ENCODE measurements at places on chromosomes 12 and 14.

DNA sequence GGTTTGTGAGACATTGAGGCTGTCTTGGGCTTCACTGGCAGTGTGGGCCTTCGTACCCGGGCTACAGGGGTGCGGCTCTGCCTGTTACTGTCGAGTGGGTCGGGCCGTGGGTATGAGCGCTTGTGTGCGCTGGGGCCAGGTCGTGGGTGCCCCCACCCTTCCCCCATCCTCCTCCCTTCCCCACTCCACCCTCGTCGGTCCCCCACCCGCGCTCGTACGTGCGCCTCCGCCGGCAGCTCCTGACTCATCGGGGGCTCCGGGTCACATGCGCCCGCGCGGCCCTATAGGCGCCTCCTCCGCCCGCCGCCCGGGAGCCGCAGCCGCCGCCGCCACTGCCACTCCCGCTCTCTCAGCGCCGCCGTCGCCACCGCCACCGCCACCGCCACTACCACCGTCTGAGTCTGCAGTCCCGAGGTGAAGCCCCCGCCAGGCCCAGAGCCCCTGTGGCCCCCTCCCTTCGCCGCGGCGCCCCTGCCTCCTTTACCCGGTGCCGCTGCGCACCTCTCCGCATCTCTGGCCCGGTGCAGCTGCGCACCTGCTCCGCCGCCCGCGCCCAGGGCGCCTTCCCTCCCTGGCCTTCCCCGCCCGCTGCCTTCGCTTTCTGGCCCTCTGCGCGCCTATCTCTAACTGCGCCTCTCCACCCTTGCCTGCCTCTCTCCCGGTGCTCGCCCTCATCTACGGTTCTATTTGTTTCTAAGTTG, at the start of gene ENO2:
TSS of gene ENO2 (plus strand) at position 335 of the 701 bp plus-strand sequence. CDS start 1,253 bp downstream, outside the sequence.
- peak; percentile 80 for DNase-seq

DNA sequence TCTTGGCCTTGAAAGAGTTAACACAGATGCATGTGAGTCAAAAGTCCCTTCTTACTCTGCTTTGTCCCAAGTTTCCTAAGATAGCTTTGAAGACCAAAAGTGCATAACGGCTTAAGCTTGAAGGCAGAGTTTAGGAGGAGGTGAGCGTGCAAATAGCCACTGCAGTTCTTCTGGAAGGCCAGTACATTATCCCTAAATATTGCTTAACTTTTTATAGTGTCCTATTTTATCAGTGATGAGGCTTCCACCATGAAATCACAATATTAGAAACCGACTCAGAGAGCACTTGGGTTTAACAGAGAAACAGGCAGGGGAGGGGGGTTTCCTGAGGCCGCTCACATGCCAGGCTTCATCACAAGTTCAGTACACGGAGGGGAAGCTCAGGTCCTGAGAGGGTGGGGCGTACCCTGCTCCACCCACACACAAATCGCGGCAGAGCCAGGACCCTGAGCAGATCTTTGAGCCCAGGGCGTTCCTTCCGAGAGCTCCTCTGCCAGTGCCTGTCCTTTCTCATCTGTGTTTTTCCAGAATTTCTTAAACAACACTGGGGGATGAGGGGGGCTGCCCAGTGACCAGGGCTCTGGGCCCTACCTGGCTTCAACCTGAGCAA, 26.8 kb upstream of the BDKRB2 start:
- DNase-seq: no peak

- DNase-seq: no peak
These were observed 372.2 kb downstream of the EGLN3 start for GRCh38 chr14:33578461-33579216.

- no peak for DNase-seq
These were observed 30.4 kb downstream of the CDC42BPB start for GRCh38 chr14:103026988-103027387.

DNA sequence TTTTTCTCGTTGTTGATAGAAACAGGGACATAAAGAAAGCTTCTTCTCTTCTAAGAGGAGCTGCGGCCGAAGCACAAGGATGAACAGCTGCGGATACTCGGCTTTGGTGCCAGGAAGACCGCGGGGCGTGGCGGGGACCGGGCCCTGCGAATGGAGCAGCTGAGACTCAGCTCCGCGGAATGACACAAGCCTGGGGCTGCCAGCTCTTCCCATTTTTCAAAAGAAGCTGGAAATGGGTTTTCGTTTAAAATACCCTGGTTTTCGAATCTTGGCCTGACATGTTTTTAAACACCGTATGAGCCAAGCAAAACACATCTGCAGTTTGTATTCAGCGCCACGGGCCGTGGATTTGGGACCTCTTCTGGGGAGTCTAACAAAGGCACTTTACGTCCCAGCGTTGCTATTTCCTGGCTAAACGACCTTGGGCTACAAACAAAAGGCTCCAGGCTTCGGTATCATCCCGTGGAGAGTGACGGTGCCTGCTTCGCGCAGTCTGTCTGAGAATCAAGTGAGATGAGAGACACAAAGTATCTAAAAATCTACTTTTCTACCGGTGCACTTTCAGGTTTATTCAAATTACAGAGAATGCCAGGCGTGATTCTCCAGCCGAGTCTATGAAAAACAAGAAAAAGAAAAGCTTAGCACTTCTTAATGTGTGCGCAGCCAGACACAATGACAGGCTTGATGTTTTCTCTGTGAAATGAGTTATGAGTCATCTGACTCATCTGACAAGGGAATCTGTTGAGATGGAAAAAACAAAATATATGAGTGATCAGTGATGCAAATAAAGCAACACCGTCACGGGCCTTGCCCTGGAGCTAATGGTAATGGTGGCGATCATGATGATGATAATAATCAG, 114.0 kb upstream of the TMEM132D start:
- peak; percentile 50 for DNase-seq

GRCh38 chr12:94677778-94678177, 27.4 kb upstream of the TMCC3 start:
- no peak for DNase-seq

DNA sequence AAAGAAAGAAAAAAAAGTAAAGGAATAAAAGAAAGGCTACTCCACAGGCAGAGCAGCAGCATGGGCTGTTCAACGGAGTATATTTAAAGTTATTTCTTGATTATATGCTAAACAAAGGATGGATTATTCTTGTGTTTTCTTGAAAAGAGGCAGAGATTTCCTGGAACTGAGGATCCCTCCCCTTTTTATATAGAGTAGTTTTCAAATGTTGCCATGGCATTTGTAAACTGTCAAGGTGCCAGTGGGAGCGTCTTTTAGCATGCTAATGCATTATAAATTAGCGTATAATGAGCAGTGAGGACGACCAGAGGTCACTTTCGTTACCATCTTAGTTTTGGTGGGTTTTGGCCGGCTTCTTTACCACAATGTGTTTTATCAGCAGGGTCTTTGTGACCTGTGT, 383.0 kb downstream of the PCNX1 start:
- no peak for DNase-seq

GRCh38 chr14:105248368-105249181, at the start of gene BTBD6:
Gene BTBD6, plus strand, starts transcription at chr14:105248533. Its CDS starts 179 bp downstream, at chr14:105248712.
- DNase-seq: peak; percentile 78

DNA sequence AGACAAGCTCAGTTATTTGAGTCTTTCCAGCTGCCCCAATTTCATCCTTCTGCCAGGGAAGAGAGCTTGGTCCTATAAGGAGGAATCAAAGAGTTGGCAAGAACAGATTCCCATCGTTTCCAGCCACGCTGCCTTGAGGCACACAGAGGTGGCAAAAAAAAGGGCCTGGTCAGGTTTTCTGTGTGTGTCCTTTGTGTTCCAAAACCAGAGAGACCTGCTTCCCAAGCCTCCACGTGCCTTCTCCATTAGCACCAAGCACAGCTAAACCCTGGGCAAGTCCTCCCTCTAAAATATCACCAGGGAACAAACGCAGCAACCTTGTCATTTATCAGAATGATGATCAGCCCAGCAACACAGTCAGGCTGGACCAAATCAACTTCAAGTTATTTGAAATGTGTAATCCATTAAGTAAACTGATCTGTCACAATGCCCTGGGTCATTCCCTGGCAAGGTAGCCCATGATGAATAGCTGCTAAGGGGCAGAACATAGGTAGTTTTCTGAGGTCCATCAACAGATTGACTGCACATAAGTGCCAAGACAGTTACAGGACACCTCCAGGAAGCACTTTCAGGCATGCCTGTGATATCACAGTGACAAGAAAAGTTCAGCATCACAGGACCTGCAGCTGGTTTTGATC, 28.6 kb upstream of the C12orf42 start:
- no peak for DNase-seq

GRCh38 chr12:53166837-53167236, 13.7 kb upstream of the ZNF740 start:
- DNase-seq: no peak

DNA sequence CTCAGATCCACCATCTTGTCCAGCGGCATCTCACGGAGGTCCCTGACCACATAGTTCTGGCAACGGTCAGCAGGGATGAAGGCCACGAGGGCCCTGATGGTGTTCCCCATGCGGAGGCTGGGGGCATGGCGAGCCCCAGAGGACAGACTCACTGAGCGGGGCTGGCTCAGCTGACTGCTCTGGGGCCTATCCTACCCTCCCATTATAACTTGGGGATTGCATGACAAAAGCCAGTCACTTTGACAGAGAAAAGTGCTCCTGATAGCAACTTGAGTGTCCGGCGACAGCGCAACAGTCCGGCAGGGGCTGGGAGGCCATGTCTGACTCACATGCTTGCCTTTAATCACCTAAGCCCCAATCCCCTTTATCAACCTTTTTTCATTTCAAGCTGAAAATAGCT, at the start of gene LRRC10:
TSS of gene LRRC10 (minus strand) at position 179 of the 400 bp plus-strand sequence. CDS start at position 110, 69 bp downstream.
- no peak for DNase-seq

Data from caudate nucleus (tissue), 63 donors.